ENCODE measurements at places on chromosomes 11 and 22.
A peak's percentile ranks its signal among the peaks of the same experiment; 100 is the strongest.

GRCh38 chr11:40292721-40293508, 1166.5 kb downstream of the LRRC4C start:
- no peak for DNase-seq

DNA sequence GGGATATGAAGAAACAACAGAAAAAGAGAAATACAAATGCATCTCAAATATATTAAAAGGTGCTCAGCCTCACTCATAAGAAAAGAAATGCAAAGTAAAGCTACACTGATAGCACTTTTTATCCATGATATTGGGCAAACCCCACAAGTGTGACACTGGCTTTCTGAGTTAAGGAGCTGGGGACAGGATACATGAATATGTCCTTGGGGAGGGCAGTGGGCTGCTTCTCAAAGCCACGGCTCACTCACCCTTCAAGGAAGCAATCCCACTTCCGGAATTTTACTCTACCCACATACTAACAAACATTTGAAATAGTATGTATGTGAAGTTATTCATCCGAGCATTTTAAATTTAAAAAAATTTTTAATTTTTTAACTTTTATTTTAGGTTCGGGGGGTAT, 41.1 kb upstream of the SLC22A12 start:
- no peak for DNase-seq

DNA sequence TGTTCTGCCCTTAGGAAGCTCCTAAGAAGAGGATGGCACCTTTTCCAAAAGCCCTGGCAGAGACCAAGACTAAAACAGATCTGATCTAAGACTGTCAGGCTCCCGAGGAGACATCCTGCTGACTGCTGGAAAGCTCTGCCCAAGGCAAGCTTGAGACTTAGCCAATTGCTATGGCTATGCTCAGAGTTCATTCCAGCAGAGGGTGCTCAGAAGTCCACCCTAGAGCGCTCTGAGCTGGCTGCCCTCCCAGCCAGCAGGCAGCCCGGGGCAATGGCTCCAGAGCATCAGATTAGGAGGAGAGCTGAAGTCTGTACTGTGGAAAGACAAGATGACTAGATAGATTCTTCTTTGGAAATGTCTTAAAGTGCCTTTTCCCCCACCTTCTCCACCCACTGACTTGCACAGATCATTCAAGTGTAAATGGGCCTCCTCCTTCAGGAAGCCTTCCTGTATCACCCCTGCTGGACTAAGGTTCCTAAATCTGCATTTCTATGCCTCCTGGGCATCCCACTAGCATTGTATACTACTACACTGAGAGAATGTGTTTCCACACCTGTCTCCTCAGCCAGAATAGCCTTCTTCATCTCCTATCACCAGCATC, 23.4 kb downstream of the LRRC55 start:
- DNase-seq, result no peak

GRCh38 chr22:10780281-10780680, 4747.7 kb upstream of the OR11H1 start:
- no peak for DNase-seq

GRCh38 chr11:60871378-60872061, 4.2 kb downstream of the ZP1 start:
- DNase-seq, result no peak

- DNase-seq, result peak; percentile 76
Observed at GRCh38 chr22:21712751-21713427, 22.7 kb downstream of the YPEL1 start.

DNA sequence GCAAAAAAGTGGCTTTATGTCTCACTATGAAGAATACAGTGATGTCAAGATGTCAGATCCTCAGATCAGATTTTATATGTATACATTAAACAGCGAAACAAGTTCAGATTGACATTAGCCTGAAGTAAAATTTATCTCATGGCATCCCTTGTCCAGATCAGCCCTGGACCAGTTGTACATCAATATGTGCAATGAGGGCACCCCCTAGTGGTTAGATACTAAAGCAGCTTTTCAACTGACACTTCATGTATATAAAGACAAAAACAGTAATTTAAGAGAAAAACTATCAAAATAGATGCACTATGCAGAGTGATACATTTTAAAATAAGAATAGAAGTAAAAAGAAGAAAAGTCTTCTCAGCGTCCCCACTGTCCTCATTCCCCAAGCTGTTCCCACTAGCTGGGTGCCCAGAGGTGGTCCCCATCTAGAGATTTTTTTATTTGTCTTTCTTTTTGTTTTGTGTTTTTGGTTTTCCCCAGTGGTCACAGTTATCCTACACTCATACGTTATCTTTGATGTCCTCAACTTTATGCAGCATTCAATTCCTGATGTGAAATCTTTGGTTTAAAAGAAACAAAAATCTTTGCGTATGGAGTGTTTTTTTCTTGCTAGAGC, 2193.4 kb upstream of the RAG2 start:
- peak; percentile 66 for DNase-seq

DNA sequence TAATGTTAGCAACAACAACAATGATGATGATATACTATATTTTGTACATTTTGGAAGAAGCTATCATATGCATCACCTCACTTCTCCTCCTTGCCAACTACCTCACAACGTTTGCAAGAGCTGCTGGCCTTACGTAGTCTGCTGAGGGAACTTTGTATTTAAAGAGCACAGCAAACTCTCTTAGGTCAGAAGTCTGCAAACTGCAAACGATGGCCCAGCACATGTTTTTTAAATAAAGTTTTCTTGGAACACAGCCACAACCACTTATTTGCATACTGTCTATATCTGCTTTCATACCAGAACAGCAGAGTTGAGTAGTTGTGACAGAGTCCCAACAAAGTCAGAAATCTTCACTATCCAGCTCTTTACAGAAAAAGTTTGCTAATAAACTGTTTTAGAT, 261.7 kb downstream of the TENM4 start:
- DNase-seq, result no peak

GRCh38 chr11:17421781-17422180, 33.3 kb upstream of the KCNJ11 start:
- no peak for DNase-seq

DNA sequence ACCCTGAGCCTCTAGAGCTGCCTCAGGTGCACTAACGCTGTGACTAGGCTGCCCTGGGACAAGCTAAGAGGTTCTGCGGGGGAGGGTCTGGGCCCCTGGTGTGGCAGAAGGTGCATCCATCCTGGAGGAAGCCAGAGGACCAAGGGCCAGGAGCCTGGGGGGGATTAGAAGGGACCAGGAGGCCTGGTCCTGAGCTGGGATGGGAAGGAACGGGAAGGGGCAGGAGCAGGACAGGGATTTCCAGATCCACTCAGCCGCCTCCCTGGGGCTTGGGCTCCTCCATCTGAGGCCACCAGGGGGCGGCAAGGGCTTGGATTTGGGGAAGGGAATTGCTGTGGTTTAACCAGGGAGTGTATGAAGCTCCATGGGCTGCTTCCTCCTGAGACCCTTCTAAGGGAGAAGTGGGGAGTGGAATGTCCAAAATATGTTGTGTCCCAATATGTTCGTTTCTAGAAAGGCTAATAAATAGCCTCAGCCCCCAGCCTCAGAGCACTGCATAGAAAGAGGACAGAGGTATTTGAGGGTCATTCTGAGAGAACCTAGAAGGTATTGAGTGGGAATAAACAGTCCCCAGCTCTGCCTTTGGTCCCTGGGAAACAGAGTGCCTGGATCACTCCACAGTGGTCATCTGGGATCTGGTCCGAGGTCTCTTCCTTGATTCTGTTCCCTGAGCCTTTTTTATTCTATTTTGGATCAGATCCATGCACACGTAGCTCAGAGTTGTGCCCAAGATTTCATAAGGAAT, 17.4 kb upstream of the PRAME start:
- DNase-seq, result peak; percentile 42

GRCh38 chr11:110172468-110173065, 79.4 kb downstream of the ZC3H12C start:
- no peak for DNase-seq

- DNase-seq, result peak; percentile 30
Observed at GRCh38 chr22:20803696-20804324, 29.9 kb downstream of the SERPIND1 start.
